ENCODE measurements at places on chromosomes 7 and 10.

DNA sequence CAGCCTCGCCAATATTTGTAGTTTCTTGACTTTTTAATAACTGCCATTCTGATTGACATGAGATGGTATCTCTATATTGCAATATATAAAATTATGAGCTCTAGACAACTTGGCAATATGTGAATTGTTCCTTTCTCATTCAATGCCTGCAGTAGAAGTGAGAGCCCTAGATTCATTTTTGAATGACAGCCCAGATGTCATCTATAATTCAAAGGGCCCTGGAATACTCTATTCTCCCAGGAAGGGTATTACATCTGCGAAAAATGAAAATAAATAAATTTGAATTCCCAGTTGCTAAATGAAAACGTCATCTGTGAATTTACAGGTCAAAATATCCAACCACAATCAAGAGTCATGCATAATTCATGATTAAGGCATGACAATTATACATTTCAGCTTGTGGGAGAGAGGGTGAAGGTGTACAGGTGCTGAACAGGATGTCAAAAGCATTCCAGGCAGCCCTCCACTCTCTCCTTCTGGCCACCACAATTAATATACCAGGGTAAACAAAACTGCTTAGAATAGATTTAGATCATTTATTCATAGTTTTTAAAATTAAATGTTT is 1147.3 kb downstream of the XPNPEP1 start:
- no peak for DNase-seq

- no peak for DNase-seq
These were observed 252.6 kb upstream of the ANKRD30A start for GRCh38 chr10:36872702-36873393.

GRCh38 chr7:20238754-20239324 is 21.7 kb upstream of the MACC1 start:
- peak; percentile 23 for DNase-seq

DNA sequence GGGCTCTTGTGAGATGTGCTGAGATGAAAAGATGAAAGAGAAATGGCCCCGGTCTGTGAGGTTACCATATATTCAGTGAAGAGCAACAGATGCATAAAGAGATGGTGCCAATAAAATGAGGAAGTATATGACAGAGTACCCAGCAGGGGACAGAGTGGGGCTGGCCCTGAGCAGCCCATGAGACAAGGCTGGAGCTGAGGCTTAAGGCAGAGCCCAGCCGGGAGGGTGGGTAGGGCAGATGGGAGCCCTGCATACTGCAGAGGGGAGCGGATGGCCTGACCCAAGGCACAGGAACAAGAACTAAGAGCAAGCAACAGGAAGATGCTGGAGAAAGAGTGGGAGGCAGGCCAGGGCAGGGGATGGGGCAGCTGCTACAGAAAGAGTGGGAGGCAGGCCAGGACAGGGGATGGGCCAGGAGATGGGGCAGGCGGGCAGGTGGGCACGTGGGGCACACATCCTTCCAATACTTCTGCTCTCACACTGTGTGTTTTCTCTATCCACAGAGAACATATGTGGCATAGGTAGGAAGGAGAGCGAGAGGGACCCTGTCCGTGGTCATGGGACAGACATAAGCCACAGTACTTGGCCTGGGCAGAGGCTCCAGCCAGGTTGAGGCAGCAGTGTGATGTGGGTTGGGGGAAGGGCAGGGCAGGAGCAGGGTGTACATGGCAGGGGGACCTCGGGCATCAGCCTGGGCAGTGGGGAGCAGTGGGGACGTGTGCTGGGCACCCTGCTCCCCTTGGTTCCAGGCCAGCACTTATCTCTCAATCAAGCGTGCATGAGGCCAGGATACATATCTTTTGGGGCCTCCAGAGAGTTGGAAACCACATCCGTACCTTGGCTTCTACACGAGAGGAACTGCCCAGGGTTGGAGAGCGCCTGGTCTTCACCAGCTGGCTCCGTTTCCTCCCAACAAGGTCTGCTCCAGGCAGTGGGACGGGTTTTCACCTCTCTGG is 91.6 kb upstream of the IKZF1 start:
- peak; percentile 36 for DNase-seq

- DNase-seq = no peak
These were observed 52.2 kb upstream of the FXYD4 start for GRCh38 chr10:43318976-43319960.

- DNase-seq = no peak
These were observed 8.2 kb downstream of the MAD1L1 start for GRCh38 chr7:2224491-2224928.

GRCh38 chr7:47145186-47145725 is 436.7 kb downstream of the TNS3 start:
- no peak for DNase-seq

- no peak for DNase-seq
These were observed 355.9 kb upstream of the TMEM229A start for GRCh38 chr7:124388751-124389150.

- DNase-seq = no peak
These were observed 28.2 kb downstream of the ARHGAP21 start for GRCh38 chr10:24695452-24695851.

DNA sequence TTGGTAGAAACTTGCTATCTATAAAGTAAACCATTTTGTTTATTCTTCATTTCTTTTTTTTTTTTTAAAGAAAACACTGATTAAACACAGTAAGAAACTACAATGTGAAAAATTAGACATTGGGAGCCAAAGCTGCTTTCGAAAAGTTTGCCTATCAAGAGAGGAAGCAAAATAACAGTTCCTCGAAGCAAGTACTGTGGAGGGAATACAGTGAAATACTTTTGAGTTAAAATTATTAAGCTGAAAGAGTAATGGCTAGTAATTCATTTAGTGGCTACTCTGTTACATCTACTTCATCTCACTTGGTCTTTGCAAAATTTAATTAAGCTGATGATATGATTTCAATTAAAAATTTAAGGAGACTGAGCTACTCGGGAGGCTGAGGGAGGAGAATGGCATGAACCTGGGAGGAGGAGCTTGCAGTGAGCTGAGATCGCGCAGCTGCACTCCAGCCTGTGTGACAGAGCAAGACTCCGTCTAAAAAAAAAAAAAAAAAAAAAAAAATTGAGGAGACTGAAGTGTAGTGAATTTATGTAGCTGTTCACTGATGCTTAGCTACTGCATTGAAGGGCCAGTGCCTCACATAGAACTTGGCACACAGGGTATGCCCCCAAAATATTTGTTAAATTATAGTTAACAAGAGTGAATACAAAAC is 982.1 kb upstream of the MBL2 start:
- DNase-seq = no peak

- no peak for DNase-seq
These were observed 26.8 kb downstream of the PROSER2 start for GRCh38 chr10:11849911-11850310.

GRCh38 chr7:699476-700170 is 26.9 kb upstream of the DNAAF5 start:
- DNase-seq = no peak

DNA sequence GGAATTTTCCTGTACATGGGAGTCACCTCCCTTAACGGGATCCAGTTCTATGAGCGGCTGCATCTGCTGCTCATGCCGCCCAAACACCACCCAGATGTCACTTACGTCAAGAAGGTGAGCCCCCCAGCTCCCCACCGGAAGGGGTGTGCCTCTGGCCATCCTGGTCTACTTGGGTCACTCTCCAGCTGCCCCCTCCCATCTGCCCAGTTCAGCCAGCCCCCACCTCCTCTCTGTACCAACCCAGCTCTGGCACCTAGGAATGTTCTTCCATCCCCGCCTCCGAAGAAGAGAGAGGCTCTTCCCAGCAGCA is 5.0 kb downstream of the FASTK start:
- DNase-seq = no peak

- no peak for DNase-seq
These were observed 49.3 kb downstream of the CFAP46 start for GRCh38 chr10:132893090-132893489.

- peak; percentile 31 for DNase-seq
These were observed 50.6 kb upstream of the SRPK2 start for GRCh38 chr7:105439174-105439893.

DNA sequence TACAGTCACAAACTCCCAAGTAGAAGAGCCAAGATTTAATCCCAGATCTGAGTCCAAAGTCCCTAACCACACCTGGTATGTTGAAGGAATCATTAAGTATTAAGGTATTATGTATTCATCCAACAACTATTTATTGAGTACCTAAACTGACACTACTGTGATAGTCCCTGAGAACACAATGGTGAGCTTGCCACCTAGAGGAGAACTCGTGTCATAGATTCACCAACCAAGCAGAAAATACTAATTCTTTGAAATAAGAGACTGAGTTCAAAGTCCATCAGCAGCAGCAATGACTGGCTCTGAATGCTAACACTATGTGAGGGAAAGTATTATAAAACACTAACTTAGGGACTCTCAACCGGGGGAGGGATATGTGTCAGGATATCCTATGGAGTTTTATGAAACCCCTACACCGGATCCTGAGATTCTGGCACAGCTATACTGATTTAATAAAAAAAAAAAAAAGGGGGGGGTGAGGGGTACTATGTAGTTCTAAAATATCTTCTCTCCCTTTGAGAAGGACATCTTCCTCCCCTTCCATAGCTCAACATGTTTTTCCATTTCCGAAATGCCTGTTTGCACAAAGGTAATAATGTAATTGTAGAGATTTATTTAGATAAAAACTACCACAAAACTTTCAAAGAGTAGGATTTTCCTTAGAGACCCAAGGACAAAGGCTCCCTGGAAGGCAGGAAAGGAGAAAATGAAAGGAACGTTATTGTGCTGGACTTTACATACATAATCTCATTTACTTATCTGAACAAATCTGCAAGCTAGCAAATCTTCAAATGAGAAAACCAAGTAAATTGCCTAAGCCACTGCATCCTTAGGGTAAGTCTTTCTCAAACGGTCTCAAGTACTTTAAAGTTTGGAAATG is 1.6 kb downstream of the NCOA4 start:
- no peak for DNase-seq

GRCh38 chr10:5971315-5971832 is 6.0 kb downstream of the IL15RA start:
- DNase-seq = peak; percentile 40

- no peak for DNase-seq
These were observed 2.2 kb upstream of the LOXL4 start for GRCh38 chr10:98270073-98270740.

DNA sequence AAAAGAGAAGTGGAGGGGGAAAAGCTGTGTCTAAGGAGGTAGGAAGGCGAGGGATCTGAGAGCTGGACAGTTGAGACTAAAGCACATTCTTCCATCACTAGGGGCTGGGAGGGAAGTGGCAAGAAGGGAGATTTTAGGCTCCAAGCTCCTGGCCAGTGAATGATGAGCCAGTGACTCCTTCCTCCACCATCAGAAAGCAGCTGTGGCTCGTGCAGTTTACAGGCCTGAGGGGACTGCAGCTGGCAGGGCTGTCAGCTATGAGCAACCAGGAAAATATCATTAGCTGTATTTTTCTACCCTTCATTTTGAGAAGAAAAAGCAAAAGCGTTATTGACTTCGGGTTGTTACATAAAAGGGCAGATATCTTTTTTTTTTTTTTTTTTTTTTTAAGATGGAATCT is 60.7 kb downstream of the GPAM start:
- DNase-seq = no peak

DNA sequence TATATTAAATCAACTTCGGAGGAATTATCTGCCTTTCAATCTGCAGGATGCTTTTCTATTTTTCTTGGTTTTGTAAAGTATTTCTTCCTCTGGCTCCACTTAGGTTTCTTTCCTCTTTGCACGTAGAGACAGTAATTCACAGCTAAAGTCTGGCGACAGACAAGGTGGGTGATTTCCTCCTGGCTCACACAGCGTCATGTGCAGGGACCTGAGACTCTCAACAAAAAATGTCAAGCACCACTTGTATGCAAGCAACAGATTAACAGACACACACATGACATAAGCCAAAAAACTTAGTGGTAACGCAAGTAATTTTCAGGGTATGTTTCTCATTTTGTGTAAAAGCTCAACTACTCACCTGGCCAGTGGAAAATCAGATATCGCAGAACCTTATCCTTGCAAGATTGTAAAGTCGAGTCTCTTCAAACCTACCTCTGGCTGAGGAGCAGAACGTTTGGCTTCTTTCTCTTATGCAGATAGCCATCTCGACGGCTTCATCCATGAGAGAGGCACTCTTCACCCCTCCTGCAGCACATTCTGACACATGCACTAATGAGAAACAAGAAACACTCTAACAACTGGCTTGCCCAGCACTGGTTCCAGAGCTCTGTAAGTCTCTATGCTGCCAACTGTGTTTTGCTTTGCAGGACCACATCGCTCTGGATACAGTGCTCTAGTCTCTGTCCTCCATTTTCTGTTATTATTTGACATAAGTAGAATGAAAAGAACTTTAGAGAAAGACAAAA is 188.0 kb downstream of the CDCA7L start:
- DNase-seq = no peak

DNA sequence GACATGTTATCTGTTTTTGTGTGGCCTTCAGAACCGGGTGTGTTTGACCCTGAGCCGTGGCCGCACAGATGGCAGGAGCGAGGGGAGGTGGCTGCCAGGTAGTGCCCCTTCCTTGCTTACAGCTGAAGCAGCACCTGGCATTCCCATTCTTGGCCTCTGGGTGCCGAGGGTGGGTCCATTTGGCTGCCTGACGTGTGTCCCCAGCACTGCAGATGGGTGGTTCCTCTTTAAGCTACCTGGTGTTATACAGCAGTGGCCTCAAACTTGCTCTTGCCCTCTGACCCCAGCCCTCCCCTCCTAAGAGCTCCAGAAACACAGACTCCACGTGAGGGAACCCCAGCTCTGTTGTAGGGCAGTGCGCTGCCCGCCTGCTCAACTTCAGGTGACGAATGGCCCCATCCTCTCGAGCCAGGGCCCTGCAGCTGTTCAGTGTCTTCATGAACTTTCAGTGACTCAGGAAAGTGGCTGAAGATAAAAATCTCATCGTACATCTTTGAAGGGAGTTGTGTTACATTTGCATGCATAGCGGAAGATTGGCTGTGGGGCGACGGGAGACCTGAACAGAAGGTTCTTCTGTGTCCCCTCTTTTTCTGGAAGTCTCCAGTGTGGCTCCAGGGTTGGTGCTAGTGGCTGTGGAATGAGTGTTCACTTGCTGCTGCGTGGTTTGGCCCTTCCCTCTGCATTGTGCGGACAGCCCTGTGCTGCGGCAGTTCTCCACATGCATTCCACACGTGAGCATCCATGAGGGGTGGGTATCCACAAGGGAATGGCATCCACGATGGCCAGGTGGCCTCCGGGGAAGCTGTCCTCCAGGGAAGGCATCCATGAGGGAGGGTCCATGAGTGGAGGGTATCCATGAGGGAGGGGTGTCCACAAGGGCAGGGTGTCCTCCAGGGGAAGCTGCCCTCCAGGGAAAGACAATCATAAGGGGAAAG is 91.6 kb downstream of the INPP5A start:
- no peak for DNase-seq

DNA sequence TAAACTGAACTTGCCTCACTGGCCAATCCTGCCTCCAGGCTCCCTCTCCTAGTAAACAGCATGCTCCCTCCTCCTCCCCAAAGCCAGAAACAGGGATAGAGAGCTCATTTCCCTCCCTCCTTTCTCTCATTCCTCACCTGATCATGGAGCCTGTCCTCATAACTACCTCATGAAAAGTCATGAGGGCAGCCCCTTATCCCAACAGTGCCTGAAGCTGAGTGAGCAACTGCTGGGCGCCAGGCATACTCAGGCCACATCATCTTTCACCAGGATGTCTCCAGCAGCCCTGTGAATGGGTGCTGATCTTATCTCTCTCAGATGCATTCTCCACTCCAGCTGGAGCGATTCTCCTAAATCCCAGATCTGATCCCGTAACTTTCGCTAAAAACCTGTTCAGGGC is 307.2 kb downstream of the PRPF18 start:
- no peak for DNase-seq

- DNase-seq = no peak
These were observed 1.3 kb upstream of the PRR15 start for GRCh38 chr7:29562307-29562706.

Data from activated CD4-positive, alpha-beta T cell treated with anti-CD3 and anti-CD28 coated beads, Interleukin-2, amount 50 U/mL, for 48 hours (primary cell).